Esophagus mucosa (tissue), 1 donor: ENCODE measurements at places on chromosomes 2 and 18. TPM values are rescaled to one million over a fixed set of nuclear protein-coding genes. Genes with fewer than 3 reads are reported as not detected.

Gene CLEC4F
- not detected for total RNA-seq

Gene SLC23A3
- 0.64 TPM for total RNA-seq

GRCh38 chr2:168039881-168040280 is 207.5 kb downstream of the STK39 start:
- no peak for ATAC-seq

DNA sequence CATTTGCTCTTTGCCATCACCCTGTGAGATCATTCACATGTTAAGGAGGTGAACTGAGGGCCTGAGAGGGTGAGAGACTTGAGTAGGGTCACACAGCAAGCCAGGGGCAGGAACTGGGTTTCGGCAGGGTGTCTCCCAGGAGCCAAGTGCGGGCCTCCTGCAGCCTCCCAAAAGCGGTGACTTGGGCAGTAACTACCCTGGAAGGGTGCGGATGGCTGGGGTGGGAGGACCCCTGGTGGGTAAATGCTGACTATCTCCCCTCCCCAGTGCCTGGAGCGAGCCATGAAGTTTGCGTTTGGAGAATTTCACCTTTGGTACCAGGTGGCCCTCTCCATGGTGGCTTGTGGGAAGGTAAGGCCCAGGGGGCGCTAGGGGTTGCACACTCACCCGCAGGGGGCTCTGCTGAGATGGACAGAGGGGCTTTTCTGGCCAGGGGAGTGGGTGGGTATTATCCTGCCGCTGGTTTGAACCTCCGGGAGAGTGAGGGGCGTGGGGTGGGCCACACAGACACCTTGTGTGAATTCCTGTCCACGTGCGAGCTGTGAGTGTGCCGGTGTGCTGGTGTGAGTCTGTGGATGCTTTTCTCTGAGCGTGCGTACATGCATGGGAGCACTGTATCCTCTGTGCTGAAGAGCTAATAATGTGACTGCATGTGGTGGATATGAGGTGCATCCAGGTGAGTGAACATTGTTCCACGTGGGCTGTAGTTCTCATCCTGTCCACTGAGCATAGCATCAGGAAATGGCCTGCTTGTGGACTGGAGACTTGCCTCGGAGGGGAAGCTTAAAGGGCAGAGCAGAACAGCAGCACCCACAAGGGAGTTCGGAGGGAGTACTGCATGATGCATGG is 91.0 kb upstream of the MCFD2 start:
- no peak for ATAC-seq

Gene ZC3H6
- total RNA-seq, result 4.9 TPM

Gene PID1
- 1.2 TPM for total RNA-seq

Gene AFF3
- 0.96 TPM for total RNA-seq

GRCh38 chr2:120647487-120647886 is 88.2 kb upstream of the GLI2 start:
- ATAC-seq, result no peak
